ENCODE measurements at places on chromosomes 12 and 14.

- no peak for DNase-seq
These were observed 18.0 kb upstream of the CACNA1C start for GRCh38 chr12:2034633-2035430.

GRCh38 chr14:76998910-76999309 lies 29.6 kb downstream of the IRF2BPL start:
- no peak for DNase-seq

DNA sequence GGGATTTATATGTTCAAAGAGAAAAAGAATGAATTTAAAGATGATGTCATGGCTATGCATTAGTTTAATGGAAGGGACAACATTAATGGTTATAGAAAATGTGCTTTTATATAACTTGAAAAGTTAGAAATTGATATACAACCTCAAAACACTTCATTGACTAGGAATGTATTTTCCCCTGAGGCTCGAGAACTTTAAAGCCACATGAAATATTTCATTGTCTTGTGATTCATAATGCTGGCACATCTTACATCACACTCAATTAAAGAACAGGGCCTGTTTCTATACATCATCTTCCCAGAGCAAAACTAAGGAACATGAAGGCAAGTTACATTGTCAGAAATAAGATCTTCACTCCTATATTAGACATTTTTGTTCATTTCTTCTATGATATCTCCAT lies 35.2 kb upstream of the PAWR start:
- peak; percentile 66 for DNase-seq

GRCh38 chr14:88482524-88482923 lies 72.3 kb downstream of the PTPN21 start:
- no peak for DNase-seq

DNA sequence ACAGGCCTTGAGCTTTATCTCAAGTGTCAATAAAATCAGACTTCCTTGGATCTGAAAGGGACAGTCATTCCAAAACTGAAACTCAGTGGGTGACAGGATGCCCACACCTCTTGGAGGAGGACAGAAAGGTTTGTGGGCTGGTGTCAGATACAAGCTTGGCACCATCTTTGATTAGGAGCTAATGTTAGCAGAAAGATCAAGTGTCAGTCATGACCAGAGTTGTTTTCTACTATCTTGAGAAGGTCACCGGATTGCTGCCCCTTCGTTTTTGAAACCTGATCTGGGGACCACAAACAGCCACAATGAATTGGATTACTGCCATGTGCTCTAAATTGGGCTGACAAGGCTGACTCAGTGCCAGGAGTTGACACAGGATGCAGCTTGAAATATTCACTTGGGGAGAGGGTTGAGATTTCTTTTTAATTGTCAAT lies 88.3 kb downstream of the OTOGL start:
- no peak for DNase-seq

GRCh38 chr12:28217805-28218204 lies 27.5 kb downstream of the CCDC91 start:
- DNase-seq: no peak

DNA sequence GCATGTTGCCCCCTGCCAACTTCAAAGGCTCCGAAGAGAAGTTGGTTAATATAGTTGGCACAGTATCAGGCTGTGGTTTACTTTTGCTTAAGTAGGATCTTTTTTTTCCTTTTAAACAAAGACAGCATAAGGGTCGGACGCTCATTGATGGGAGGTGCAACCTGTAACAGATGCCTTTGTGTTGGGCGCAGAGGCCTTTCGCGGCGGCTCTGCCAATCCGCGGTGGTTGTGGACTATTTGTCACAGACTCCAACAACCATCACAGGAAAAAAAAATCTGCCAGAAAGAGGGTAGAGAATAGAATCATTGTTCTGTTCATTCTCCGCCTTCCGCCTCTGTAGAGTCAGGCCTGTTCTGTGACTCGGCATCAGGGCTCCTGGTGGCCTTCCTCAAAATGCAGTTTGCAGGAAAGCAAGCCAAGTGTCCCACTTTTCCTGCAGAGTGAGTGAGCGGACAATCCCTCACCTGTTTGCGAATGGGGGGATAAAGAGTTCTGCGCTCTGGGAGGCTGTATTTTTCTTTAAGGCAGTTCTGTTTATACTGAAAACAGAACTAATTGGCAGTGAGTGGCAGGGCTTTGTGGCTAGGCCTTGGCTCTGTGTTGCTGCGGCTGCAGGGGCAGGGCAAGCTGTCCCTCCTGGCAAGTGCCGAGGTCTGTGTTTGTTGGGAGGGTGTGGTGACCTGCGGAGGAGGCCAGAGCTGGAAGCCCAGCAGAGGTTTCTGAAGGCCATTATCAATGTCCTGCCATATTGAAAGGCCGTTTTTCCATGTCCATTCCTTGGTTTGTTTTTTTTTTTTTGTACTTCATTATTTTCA lies 83.0 kb upstream of the PIWIL1 start:
- DNase-seq: no peak

DNA sequence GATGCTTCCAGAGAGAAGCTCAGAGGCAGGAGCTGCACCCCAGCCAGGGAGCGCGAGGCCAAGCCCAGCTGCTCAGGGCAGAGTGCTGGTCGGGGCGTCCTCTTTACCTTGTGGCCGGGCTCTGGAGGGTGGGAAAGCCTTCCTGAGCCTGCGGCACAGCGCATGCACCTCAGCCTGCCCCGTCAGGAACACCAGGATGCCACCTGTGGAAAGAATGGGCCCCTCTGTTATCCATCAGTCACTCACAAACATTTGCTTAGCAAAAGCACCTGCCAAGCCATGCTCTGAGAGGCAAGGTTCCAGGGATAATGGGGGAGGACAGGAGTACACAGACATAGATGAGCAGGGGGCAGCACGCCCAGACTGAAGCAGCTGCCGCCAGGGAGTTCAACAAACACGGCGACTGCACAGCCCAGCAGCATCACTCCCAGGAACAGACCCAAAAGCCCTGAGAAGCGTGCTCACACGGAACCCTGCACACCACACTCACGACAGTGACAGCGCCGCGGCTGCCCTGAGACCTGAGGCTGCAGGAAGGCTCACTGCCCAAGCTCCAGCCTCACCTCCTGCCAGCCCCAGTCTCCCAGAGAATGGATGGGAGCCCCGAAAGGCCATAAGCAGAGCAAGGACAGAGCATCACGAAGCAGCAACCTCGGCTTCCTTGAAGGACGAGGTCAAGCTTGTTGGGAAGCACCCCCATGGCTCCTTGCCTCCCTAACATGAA lies 21.8 kb downstream of the DHX37 start:
- DNase-seq: no peak

GRCh38 chr14:53956427-53957201 lies at the start of gene BMP4:
BMP4 (minus strand) TSS chr14:53956825; CDS start chr14:53952222, 4,603 bp downstream.
- DNase-seq: no peak

GRCh38 chr14:73833034-73833433 lies 18.6 kb upstream of the PTGR2 start:
- no peak for DNase-seq

GRCh38 chr14:35557221-35557747 lies 23.3 kb downstream of the INSM2 start:
- DNase-seq: no peak

GRCh38 chr14:70149596-70150165 lies 39.1 kb downstream of the SLC8A3 start:
- DNase-seq: no peak

- no peak for DNase-seq
These were observed at the start of gene TAS2R7 for GRCh38 chr12:10802587-10802986. TAS2R7 (minus strand) TSS chr12:10802627; CDS start chr12:10802570, 57 bp downstream.

- no peak for DNase-seq
These were observed 138.6 kb downstream of the TPH2 start for GRCh38 chr12:72077111-72077820.

- DNase-seq: peak; percentile 85
These were observed 7.5 kb downstream of the NEDD8 start for GRCh38 chr14:24224618-24225071.

GRCh38 chr14:50364792-50365191 lies 31.9 kb downstream of the CDKL1 start:
- no peak for DNase-seq

DNA sequence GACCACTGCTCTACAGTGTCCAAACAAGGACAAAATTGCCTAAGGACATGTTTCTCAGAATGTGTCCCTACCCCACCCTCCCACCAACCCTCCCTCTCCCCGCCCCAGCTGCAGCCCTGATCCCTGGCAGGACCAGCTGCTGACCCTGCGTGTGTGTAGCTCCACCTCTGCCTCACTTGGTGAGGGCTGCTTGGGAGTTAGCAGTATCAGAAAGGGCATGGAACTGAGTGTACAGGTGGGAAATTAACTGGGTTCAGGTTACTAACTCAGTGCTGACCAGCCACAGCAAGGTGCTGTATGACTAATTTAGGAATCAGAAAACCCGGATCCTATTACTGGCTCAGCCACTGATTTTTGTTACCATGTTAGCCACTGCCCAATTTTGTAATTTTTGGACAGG lies 11.3 kb upstream of the PLEKHD1 start:
- DNase-seq: no peak

All from fibroblast of skin of left biceps (primary cell).